NCI-H1436 (cell line): ENCODE measurements at places on chromosomes 2 and 18.

DNA sequence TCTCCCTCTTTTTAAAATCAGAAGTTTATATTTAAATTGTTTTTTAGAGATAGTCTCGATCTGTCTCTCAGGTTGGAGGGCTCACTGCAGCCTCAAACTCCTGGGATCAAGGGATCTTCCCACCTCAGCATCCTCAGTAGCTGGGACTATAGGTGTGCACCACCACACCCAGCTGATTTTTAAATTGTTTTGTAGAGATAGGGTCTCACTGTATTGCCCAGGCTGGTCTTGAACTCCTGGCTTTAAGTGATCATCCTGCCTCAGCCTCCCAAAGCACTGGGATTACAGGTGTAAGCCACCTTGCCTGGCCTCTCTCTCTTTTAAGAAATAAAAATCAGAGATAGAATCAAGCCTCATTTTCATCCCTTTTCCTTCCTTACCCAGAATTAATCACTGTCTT lies 22.1 kb downstream of the FAM171B start:
- no peak for DNase-seq

- DNase-seq, result no peak
These were observed 47.7 kb downstream of the MRPS9 start for GRCh38 chr2:105085525-105085924.

DNA sequence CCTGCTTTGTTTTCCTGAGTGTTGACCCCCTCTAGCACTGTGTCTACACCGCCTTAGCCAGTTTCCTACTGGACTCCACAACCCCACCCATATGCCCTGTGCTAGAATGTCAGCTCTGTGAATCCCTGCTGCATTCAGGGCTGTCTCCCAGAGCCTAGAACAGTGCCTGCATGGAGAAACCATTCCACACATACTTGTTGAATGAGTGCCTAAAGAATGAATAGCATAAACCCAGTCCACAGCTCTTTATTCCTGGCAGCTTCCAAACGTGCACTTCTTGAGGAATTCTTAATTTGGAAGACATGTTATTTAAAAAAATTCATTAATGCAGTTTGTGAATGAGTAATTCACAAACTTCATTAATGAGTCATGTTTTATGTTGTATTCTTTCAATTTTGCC lies 6.5 kb upstream of the NAPG start:
- no peak for DNase-seq

DNA sequence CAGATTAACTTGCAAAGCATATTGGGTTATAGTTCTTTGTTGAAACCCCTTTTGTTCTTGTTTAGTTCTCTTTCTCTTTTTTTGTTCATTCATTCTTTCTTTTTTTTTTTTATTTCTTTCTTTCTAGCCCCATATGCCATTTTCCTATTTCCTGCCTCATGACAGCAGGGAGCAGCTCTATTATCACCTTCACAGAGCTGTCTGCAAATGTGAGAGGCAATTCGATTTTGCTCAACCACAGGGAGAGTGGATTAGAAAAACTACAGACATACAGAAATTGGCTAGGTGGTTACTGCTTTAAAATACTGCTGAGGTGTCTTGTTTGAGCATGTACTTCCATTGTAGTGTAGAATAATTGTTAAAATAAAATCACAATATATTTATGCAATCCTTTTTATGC lies 44.2 kb upstream of the TBR1 start:
- no peak for DNase-seq

GRCh38 chr2:165305391-165306096 lies 66.3 kb downstream of the SCN2A start:
- no peak for DNase-seq

- no peak for DNase-seq
These were observed 2.1 kb downstream of the NEURL3 start for GRCh38 chr2:96502891-96503636.
